Stimulated activated CD4-positive, alpha-beta T cell treated with anti-CD3 and anti-CD28 coated beads, Interleukin-2, amount 100 ng/mL, for 24 hours (primary cell): ENCODE measurements at places on chromosomes 7 and 10.

- DNase-seq = no peak
Observed at GRCh38 chr7:126450269-126450671, 802.5 kb downstream of the GRM8 start.

DNA sequence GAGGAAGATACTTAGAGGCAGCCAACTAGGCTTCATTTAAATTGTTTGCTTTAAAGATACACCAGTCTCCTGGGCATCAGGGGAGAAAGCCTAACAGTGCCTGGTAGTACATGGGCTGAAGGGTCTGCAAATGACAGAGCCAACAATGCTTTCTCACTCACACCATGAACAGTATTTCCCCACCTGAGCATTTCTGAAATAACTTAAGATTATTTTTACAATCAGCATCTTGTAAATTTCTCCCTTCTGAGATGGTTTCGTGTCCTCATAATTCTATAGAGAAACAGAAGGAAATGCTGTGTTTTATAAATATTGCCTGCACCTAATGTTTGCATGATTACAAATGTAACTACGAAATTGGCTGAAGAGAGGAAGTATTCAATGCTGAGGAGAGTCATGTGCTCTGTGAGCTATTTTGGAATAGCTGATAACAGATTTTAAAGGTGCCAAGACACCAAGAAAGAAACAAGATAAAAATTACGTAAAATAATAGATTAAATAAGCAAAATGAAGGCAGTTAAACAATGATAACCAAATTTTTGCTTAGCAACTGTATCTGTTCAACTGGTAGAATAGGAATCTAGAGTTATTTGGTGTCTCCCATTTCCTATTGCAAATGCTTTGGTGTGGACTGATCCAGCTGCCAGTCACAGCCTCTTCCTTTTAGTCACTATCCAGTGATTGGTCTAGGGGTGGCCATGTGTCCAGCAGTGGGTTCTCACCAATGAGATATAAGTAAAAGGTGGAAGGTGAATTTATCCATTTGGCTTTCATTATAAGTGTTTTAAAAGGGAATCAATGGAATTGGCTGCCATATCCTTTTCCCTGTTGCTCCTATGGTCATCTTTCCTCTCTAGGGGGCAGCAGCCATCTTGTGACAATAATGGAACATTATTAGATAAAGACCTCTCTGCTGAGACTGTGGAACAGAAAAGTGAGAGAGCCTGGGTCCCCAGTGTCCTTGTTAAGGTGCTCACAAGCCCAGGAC lies 167.9 kb upstream of the SLC26A5 start:
- DNase-seq = no peak

GRCh38 chr7:22248111-22248809 lies 108.7 kb downstream of the RAPGEF5 start:
- DNase-seq = no peak

- peak; percentile 30 for DNase-seq
Observed at GRCh38 chr7:130490888-130491804, 739 bp upstream of the MEST start.

GRCh38 chr10:103428989-103429643 lies 23.1 kb downstream of the CALHM2 start:
- DNase-seq = no peak

DNA sequence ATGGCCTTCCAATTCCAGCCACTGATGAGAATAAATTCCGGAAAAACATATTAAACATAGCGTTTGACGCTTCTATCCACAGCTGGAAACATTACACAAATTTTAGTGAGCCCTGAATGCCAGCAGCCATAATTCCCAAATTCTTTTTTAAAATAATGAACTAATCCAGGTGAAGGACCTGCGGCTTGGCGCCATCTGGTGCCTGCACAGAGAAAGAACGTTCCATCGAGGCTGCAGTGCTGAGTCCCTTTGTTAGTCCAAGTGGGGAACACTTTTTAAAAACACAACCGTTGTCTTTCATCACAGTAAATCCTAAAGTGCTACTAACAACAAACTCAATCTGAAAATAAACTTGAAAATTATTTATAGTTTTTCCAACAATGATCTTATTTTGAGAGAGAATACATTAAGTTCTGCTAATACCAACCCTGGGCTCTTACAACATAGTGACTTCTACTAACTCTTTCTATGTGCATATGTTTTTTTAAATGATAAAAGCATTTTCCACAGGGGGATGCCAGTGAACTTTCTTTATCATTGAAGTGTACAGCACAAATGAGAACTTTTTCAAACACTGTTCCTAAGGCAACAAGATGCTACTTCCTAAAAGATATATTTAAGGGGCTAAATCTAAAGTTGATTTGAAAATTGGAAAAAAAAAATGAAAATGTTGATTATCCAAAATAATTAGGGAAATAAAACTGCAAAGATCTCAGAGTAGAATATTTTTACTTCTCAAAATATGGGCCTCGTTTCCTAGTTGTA lies 166.9 kb upstream of the RNF32 start:
- peak; percentile 49 for DNase-seq

DNA sequence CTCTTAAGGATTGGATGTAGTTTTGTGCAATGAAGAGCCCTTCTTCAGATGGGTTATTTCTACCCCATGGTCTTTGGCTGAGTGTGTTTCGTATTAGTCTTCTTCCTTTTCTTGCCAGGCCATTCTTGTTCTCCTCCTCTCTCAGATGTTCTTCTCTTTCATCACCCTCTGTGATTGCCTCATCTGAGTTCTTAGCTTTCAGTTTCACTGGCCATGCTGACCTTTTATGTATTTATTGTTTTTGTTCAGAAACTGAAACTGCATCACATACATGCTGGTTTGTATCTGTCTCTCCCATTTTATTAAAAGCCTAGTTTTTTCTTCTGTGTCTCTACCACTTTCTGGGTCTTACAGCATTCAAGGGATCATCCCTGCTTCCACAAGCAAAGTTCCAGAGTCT lies 21.7 kb upstream of the PCGF5 start:
- no peak for DNase-seq
